Inflammatory macrophage treated with lipopolysaccharide for 4 hours (primary cell): ENCODE measurements at places on chromosomes 3 and 15.

- peak; percentile 71 for DNase-seq
These were observed 39.5 kb downstream of the SLC6A6 start for GRCh38 chr3:14441920-14442300.

- peak; percentile 56 for DNase-seq
These were observed 66.4 kb upstream of the NR2E3 start for GRCh38 chr15:71743861-71744382.

- DNase-seq = peak; percentile 74
These were observed 19.1 kb upstream of the XYLB start for GRCh38 chr3:38327335-38328009.

- DNase-seq = peak; percentile 57
These were observed 18.3 kb downstream of the CPB1 start for GRCh38 chr3:148845756-148846395.
